ENCODE measurements at places on chromosomes 13 and 19. TPM values are rescaled to one million over a fixed set of nuclear protein-coding genes. Genes with fewer than 3 reads are reported as not detected.

ZNF83 gene
- total RNA-seq: 99.3 TPM

HIPK4 gene
- total RNA-seq: 0.19 TPM

SIX5 gene
- 14.8 TPM for total RNA-seq

CPB2 gene
- not detected for total RNA-seq

SIGLECL1 gene
- total RNA-seq: not detected
